ENCODE measurements at places on chromosomes 2 and 18.

DNA sequence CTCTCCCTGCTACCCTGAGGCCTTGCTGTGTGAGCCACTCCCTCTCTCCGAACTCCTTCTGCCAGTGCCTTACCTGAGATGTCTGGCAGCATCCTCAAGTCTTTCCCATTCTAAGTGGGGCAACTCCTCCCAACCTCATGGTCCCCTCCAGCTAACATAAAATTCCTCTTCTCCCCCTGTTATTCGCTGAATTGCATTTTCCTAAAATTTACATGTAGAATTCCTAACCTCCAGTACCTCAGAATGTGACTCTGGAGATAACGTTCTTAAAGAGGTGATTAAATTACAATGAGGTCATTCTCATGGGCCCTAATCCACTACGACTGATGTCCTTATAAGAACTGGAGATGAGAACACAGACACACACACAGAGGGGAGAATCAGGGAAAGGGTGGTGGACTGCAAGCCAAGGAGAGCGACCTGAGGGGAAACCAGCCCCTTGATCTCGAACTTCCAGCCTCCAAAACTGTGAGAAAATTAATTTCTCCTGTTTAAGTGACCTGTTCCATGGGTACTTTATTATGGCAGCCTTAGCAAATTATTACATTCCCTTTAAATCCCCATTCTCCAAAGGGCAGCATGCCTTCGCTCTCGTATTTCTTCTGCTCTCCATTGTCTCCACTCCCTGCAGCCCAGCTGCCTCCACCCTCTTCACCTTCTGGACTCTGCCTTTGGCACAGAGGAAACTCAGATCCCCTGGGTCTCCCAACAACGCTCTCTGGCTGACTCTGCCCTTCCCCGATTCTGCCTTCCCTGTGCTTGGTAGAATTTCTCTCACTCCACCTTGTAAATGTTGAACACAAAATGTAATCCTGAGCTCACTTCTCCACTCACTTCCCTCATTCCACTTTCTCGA is 70.5 kb downstream of the TGIF1 start:
- no peak for DNase-seq

DNA sequence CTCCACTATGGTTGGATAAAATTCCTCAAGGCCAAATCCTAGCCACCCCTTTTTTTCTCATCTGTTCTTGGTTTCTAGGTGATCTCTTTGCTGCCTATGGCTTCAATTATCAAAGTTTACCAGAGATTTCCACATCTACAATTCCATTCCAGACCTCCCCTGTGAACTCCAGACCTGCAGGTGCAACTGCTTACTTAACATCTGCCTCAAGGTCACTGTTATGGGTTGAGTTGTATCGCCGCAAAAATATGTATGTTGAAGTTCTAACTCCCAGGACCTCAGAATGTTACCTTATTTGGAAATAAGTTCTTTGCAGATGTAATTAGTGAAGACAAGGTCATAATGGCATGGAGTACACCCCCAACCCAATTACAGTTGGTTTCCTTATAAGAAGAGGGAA is 60.4 kb upstream of the SOS1 start:
- DNase-seq: no peak

DNA sequence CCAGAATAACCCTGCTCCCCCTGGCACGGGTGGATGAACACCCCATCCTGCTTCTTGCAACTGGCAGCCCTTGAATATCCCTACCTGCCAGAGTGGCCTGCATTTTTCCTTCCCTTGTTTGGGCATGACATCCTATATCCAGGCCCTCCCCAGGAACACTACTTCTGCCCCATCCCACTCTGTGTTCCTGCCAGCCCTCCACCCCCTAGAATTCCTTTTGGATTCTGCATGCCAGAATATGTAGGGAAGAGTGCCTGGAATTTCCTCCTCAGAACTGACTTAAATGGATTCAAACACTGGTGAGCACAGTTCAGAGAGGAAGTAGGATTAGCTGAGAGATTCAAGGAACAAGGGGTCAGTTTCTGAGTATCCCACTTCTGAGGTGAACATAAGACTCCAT is 123.5 kb upstream of the PELI1 start:
- DNase-seq: no peak

DNA sequence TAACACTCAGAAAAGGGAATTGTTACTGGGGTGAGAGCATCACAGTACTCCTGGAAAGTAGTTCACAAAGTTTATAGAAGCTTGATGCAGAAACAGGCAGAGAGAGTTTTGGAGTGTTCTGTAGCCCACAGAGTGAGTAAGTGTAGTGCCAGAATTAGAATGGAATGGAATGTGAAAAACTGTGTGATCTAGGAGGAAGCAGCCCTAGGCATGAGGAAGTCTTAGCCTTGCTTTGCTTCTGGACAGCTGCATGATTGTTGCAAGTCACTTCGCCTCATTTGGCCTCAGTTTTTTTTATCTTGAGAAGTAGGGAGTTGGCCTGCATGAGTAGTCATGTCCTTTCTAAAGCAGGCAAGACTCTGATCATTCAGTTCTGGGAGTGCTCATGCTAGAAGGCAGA is 10.9 kb downstream of the SERPINB12 start:
- peak; percentile 43 for DNase-seq

DNA sequence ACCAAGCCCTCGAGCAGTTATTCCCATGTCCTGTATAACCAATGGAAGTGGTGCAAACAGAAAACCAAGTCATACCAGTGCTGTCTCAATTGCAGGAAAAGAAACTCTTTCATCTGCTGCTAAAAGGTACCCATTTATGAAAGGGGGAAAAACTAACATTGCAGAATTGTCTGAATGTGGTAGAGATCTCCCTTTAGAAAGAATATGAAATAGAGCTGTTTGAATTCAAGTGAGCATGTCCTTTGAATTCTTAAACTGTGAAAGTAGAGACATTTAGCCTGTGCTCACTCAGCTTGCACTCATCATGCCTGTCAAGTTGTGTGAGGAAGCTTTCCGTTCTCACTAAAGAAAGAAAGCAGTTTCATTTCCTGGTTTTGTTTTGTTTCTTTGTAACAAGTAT is 87.4 kb downstream of the EML4 start:
- DNase-seq: no peak

GRCh38 chr2:22673529-22673928 is 711.5 kb upstream of the KLHL29 start:
- no peak for DNase-seq

- DNase-seq: no peak
These were observed 53.9 kb downstream of the KCTD18 start for GRCh38 chr2:200455958-200456421.

- no peak for DNase-seq
These were observed 5.1 kb downstream of the CDH2 start for GRCh38 chr18:28171837-28172236.

DNA sequence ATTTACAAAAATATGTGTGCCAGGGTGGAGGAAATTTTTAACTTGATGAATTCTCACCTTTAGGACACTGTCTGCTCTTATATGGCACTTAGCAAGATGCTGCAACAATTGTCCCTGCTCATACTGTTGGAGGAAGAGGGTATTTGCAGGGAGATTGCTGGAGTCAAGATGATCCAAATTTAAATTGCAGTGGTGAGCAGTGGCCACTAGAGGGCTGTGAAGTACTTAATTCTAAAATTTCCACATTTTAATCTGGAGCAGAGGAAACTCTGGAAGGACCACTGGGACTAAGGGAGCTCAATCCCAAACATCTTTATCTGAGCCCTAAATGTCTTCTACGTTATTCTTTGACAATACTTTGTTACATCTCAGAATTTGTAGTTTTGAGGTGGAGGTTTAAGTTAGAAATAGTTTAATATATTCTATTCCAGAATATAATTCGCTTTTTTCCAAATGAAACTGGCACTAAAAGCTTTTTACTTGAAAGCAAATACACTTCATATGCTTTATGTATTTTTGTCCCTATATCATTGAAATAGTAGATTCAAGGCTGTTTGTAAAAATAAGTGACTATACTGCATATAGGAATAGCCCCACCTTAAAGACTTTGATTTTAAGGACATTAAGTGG is 33.0 kb upstream of the PTH2R start:
- DNase-seq: peak; percentile 50

DNA sequence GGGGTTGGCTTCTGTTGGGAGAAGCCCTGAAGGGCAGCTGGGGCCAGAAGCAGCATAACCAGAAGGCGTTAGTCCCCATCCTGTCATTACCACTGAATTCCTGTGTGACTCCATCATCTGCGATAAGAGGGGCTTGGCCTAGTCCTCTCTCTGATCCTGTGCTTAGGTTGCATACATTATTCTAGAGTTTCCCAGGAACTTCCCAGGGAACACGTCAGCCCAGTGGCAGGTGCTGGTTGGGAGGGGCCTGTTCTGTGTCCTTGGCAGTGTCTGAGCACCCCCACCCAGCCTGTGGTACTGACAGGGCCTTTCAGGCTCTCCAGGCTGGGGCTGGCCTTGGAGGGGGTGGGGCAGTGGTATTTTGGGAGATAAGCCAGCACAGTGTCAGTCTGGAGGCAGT is 4.5 kb upstream of the TOGARAM2 start:
- DNase-seq: no peak

DNA sequence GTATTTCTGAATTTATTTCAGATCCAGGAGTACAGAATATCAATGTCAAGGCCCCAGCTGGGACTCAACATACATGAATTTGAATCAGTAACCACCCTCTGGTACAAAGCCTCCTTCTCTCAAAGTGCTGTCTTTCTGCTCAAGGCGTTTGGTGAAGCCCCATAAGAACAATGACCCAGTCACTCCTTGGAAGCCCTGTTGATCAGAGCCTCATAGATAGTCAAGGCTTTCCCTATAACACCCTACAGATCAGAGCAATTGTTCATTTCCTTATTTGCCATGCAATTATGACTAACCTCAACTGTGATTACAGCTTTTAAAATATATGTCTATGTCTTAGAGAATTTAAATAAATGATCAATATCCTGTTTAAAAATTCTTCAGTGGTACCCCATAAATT is 159.1 kb upstream of the CREB1 start:
- peak; percentile 33 for DNase-seq

DNA sequence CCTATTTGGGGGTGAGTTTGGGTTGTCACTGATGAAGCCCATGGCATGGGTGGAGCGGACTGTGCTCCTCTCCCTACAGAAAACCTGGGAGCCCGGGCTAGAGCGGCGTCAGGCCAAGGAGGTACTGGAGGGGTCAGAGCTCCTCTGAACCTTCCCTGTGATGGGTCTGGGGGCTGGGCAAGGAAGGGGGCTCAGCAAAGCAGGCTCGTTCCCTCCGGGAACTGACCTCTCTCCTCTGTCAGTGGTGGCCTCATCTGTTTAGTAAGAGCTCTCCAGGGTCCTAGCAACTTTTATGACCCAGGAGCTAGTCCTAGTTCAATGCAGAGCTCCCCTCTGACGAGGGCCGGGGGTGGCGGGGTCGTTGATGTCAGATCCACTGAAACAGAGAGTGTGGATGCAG is 62.4 kb upstream of the OTOF start:
- DNase-seq: no peak

GRCh38 chr2:99550368-99550767 is 60.6 kb upstream of the REV1 start:
- no peak for DNase-seq

DNA sequence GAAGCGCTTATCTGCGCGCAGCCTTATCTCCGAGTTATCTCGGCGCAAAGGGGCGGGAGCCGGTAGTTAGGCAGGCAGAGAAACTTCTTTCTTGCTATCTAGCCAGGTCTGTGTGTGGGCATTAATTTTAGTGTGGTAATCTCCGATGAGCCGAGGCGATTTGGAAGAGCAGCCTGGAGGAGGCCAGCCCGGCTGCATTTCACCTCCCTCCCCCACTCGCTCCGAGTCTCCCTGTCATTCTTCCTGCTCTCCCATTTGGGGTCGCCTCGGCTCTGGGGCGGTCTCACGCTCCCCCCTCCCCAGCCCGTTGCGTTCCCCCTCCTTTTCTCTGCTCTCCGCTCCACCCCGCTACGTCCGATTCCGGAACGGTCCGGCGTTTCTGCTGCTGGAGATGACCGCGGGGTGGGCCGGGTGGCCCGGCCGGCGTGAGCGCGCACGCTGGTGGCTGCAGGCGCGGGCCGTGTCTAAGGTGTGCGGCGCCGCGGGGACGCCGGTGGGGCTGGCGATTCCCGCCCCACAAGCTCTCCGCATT is 566 bp downstream of the GATA6 start:
- DNase-seq: peak; percentile 25

GRCh38 chr2:176124110-176124946 is 1.8 kb downstream of the HOXD9 start:
- no peak for DNase-seq

DNA sequence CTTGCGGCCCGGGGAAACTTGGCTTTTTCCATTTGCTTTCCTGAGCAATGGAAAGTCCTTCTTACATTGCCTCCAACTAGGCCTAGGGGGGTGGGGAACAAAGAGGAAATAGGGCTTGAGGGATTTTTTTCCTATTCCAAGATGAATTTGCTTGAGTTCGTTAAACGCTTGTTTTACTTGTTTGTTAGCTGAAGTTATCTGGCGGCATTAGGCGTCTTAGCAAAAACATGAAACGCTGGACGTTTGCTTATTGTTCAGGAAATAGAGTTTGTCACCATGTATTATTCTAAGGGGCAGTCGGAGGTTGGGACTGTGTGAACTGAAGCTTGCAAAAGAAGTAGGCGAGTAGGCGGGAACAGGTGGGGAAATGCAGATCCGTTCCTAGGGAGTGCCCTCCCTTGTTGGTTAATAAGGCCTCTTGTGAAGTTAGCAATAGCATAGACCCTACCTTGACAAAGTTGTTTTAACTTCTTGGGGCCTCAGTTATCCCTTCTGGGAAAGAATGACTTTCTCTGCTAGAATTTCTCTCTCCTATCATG is 1.9 kb downstream of the CABLES1 start:
- no peak for DNase-seq

DNA sequence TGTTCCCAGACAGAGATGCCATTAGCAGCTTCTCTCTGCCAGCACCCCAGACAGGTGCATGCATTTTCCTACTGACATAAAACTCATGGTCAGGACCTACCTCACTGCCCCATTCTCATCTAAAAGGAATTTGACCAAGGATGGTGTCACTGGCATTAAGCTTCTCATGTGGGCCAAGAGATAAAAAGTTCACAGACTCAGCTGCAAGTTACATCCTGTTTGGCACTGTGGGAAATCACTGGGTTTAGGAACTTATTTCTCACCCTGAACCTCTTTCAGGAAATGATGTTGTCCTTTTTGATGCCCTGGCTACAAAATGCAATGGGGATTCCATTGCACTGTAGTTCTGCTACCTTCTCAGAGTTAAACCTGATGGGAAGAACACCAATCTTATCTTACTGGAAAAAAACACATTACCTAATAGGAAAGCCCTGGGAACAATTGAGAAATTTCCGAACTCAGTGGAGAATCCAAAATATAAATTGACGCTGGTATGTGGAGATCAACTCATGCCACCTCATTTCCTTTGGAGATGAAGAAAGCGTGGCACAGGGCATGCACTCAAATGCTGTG is 252.1 kb upstream of the COPS8 start:
- DNase-seq: no peak
